Hepatocyte (in vitro differentiated cells): ENCODE measurements at places on chromosomes 16 and 17.

GRCh38 chr17:79558091-79558900 is 52.6 kb downstream of the RBFOX3 start:
- no peak for DNase-seq

DNA sequence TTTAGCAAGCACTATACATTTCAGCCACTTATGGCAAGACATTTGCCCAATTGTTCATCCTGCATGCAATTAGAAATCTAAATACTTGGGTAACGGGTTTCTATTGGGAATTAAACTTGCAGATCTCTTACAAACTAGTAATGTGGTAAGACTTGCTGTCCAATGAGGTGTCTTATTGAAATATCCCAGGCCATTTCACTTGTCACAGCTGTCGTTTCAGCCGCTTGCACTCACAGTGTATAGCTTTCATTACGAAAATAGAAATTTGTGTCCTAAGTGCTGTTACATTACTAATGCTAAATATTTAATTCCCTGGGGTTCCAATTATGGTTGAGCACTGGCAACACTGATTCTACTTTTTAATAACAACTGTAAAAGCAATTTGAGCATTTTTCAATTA is 40.3 kb upstream of the IRX5 start:
- DNase-seq = no peak

DNA sequence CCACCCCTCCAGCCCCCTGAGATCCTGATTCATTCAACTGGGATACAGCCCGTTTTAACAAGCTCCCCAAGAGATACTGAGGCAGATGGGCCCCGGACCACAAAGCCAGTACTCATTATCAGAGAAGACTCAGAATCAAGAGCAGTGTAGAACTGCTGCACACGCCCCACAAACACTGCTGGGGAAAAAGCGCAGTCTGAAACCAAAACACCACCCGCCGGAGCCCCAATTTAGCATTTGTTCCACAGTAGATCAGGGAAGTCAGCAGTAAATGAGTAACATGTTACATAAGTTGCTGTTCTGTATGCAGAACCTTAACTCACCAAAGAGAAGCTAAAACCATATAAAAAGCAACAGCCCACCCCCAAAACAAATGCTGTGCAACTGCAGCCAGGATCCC is 123.6 kb downstream of the CDYL2 start:
- DNase-seq = no peak

- DNase-seq = no peak
These were observed 546.4 kb upstream of the SALL1 start for GRCh38 chr16:51697454-51697853.

- no peak for DNase-seq
These were observed 298.8 kb upstream of the IRX3 start for GRCh38 chr16:54585094-54585997.

GRCh38 chr16:69663846-69664245 is 62.5 kb downstream of the NQO1 start:
- no peak for DNase-seq

GRCh38 chr17:7177191-7177953 is 1.8 kb downstream of the ASGR1 start:
- peak; percentile 92 for DNase-seq

- DNase-seq = no peak
These were observed 398.5 kb downstream of the RBFOX1 start for GRCh38 chr16:7731141-7731540.

- no peak for DNase-seq
These were observed 19.4 kb upstream of the CRISPLD2 start for GRCh38 chr16:84800158-84800978.

- no peak for DNase-seq
These were observed 166.5 kb downstream of the AXIN2 start for GRCh38 chr17:65394811-65395472.

GRCh38 chr16:8330761-8331160 is 259.6 kb downstream of the TMEM114 start:
- no peak for DNase-seq

DNA sequence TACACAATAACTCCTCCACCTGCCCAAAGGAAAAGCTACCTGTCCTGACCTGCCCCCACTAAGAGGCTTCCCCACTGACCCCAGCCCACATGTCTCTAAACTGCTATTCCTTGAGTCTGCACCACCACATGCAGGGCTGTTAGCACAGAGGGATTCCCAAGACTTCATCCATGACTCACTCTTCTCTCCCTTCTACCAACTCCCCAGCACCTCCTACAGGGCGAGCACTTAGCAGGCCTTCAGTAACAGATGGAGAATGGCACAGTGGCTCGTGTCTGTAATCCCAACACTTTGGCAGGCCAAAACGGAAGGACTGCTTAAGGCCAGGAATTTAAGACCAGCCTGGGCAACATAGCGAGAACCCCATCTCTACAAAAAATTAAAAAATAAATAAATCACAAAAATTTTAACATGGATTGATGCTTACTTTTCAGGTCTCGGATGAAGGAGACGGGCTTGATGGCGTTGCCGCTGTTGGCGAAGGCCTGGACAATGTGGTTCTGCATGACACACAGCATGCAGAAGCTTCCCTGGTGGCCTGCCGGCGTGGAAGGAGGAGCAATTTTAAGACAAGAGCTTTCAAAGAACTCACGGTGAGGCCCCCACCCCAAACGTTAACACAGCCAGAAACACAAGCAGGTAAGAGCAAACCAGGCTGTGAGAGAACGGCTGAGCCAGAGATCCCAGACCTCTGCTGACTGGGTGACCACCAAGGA is 12.0 kb downstream of the USP36 start:
- peak; percentile 26 for DNase-seq

DNA sequence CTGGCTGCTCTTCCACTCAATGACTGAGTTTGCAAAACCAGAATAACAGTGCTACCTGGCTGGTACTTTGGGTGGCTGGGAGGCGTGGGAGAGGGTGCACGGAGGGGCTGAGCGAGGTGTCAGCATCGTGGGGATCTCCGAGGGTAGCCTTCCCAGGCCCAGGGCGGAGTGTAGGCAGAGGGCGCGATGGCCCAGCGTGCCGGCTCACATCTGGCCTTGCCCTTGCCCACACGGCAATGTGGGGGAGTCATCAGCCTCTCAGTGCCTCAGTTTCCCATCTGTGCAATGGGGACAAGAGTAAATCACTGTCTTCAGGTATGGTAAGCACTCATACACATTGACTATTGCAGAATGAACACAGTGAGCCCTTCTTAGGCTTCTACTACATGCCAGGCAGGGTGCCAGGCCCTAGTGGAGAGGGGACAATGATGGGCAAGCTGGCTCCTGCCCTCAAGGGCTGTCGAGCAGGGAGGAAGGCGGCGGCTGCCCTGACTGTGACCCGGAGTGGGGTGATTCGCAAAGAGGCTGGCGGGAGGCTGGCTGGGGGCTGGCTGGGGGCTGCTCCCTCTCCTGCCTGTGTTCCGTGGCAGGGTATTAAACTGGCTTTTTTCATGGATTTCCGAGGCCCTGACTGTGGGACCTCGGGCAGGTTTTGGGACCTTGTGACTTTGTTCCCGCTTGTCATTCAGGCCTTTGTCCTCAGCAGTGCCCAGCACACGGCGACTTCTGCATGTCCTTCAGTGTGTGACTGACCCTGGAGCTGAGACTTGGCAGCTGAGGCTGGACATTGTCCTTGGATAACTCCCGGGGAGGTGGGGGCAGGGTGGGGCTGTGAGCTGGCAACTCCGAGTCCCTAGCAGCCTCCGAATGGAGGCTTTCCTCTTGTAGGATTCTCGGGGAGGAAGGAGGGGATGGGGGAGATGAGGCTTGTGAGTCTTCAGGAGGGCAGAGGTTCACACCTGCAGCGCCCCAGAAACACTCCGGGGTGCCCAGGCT is 243.1 kb downstream of the SEC14L1 start:
- DNase-seq = no peak

GRCh38 chr17:44601539-44601938 is 44.3 kb downstream of the FZD2 start:
- no peak for DNase-seq

- DNase-seq = no peak
These were observed 33.1 kb downstream of the MEAK7 start for GRCh38 chr16:84471316-84471715.

GRCh38 chr16:525520-526180 is 1.9 kb upstream of the CAPN15 start:
- peak; percentile 84 for DNase-seq

- DNase-seq = peak; percentile 5
These were observed 17.2 kb upstream of the TMEM92 start for GRCh38 chr17:50256826-50257618.

- no peak for DNase-seq
These were observed 42.4 kb upstream of the ZFP90 start for GRCh38 chr16:68496689-68497088.

- no peak for DNase-seq
These were observed 146.4 kb downstream of the RBFOX3 start for GRCh38 chr17:79464318-79465010.

DNA sequence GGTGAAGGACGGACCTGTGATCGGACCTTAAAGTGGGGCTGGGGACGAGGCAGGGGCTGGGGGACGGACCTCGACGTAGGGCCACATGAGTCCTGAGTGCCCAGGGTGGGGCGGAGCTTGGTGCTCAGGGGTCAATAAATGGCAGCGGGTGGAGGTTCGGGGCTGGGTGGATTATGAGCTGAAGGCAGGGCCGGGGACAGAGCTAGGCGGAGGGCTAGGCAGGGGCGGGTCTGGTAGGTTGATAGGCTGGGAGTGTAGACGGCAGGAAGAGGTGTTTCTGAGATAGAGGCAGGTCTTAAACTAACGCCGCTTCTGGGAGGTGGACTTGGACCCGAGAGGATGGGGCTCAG is 733 bp downstream of the CHRNB1 start:
- peak; percentile 71 for DNase-seq

DNA sequence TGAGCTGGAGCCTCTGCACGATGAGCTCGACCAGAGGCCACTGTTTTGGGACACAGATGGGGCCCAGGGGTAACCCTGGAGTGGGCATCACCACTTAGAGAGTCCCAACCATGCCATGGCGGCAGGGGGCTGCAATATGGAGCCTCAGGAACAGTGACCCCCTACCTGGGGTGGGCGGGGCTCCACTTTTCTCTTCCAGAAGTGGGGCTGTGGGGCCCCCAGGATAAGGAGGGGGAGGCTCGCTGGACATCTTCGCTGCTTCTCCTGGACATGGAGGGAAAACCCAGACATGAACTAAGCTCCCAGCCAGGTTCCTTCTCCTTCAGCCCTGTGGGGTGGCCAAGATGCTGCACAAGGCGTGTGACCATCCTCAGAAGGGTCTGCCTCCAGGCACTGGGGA is 24.7 kb downstream of the CDIP1 start:
- no peak for DNase-seq

GRCh38 chr17:18093616-18094408 is 6.1 kb downstream of the DRG2 start:
- DNase-seq = peak; percentile 76

DNA sequence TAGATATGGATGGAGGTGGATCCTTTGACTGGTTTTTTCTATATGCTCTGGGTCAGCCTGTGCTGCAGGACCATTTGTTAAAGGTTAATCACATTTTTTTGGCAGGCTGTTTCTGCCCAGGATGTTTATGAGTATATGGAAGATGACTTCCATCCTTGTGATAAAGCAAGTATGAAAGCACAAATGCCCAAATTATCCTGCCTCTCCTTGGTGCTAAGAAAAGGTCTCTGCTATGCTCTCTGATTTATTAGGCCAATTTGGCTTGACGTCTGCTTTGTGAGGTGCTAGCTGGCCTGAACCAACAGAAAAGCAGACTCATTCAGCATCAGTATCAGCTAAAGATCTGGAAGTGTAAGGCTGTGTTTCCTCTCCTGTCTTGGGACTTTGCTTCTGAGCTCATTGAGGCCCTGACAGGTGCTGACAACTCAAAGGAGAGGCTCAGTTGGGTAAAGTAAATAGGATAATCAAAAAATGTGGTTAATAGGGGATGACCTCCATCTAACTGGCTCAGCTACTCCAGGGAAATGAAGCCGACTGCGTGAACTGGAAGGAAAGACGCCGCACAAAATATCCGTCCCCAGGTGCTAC is 15.2 kb downstream of the ANKRD40 start:
- DNase-seq = no peak

- no peak for DNase-seq
These were observed 41.6 kb downstream of the B9D1 start for GRCh38 chr17:19320876-19321275.

GRCh38 chr16:65815707-65816106 is 550.8 kb upstream of the CDH5 start:
- DNase-seq = no peak

GRCh38 chr17:16417399-16417798 is 2.0 kb downstream of the TRPV2 start:
- no peak for DNase-seq

GRCh38 chr16:13994239-13995106 is 74.5 kb downstream of the ERCC4 start:
- DNase-seq = no peak
